CD4-positive, alpha-beta T cell treated with Interleukin-4 for 4 hours (primary cell): ENCODE measurements at places on chromosomes 6 and 20.
A peak's percentile ranks its signal among the peaks of the same experiment; 100 is the strongest.

GRCh38 chr6:133017581-133017980, 203.2 kb downstream of the RPS12 start:
- DNase-seq = no peak

GRCh38 chr6:141394125-141394536, 738.6 kb upstream of the GJE1 start:
- DNase-seq = no peak

- DNase-seq = no peak
These were observed 230.3 kb downstream of the IBTK start for GRCh38 chr6:82017288-82017687.

- no peak for DNase-seq
These were observed 28.3 kb downstream of the RPP40 start for GRCh38 chr6:4975506-4975905.

DNA sequence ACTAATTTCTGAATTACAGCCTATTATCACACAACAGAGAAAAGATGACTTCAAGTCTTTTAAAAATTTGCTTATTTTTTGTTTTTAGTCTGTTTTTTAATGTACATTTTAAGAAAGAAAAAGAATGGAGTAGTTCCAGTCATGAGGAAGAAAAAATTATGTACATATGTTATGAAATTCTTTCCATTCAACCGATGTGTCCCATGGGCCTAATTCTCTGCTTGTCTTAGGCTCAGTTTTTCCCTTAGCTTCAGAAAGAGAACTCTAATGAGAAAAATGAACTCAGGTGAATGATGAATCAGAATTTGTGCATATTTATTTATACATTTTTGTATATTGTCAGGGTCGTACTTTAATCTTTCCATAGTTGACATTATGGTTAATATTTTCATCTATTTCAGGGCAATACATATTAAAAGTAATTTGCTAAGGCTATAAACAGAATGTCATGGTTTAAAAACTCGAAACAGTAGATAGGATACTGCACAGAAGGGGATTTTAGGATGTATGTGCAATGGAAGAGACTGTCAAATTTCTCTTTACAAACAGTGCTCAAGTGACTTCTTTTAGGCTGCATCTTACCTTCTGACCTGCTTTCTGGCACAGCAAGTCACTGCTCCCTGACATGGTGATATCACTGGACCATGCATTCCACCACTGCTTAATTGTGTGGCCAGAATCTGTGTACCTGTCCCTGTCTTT, 153.1 kb downstream of the EPHA7 start:
- DNase-seq = no peak

- no peak for DNase-seq
These were observed 46.3 kb downstream of the OR2B2 start for GRCh38 chr6:27865850-27866356.

GRCh38 chr6:146679386-146679785, 80.6 kb downstream of the ADGB start:
- DNase-seq = no peak

DNA sequence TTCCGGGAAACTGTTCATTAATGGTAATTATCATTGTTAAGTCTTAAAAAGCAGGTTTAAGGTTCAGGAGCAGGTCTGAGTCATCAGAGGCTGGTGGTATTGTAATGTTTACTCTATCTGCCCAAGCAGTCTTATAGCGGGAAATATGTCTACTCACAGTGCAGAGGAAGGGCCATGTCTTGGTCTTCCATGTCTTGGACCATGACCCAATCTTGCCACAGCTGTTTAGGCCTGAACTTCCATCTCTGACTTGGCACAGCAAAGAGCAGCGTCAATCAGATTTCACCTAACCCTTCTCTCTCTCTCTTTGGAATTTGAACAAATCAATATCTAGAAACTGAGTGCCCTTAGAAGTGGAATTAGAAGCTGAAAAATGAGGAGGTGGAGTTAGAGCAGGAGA, 25.8 kb downstream of the SLC2A12 start:
- DNase-seq = no peak

DNA sequence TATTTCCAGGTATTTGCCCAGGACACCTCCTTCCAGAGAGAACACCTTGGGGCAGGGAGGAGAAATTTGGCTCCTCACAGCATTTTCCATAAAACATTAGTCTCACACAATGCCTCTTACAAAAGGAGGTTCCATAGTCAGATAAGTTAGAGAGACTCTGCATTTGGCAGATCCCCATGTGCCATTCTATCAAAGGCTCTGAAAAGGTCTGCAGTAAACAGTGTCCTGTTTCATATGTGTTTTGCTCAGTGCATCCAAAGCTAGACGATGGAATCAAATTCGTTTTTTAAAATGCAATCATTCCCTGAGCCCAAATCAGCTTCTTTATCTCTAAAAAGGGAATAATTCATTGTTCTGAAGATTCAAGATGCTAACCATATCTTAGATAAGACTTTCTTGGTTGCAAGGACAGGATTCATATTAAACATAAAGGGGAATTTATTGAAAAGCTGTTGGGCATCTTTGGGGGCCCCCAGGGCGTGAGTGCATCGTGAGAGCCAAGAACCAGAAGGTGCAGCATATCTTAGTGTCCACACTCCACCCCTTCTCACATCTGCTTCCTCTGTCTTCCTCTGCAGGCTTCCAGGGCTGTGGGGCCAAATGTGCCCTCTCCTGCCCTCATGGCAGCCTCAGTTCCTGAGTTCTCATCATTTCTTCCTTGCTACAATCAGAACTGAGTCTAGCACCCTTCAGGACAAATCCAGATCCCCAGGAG, 41.4 kb upstream of the MLN start:
- no peak for DNase-seq

DNA sequence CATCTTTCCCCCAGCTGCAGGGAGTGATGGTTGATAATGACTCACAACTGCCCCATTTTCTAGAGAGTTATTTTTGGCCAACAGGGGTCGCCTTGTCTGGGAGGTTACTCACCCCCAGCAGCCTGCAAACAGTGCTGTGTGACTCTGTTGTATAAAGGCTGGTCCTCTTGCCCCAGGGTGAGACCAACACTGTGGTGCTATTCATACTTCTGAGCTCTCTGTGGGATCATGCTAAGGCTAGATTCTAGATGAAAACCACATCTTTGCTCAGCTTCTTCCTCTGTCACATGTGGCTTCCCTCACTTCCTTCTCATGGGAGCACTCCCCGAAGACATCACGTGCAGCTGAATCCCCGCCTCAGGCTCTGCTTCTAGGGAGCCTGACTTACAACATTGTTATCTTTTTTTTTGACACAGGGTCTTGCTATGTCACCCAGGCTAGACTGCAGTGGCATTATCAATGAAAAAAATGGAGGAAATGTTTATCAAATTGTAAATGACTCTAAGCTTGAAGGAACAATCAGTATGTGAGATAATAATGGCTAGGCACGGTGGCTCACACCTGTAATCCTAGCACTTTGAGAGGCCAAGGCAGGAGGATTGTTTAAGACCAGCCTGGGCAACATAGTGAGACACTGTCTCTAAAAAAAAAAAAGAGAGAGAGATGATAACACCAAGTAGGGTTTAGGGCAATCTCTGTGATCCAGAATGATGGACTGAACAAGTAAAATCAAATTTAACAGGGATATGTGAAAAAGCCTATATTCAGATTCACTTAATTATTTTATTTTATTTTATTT, 55.7 kb upstream of the SLC23A2 start:
- DNase-seq = peak; percentile 89

DNA sequence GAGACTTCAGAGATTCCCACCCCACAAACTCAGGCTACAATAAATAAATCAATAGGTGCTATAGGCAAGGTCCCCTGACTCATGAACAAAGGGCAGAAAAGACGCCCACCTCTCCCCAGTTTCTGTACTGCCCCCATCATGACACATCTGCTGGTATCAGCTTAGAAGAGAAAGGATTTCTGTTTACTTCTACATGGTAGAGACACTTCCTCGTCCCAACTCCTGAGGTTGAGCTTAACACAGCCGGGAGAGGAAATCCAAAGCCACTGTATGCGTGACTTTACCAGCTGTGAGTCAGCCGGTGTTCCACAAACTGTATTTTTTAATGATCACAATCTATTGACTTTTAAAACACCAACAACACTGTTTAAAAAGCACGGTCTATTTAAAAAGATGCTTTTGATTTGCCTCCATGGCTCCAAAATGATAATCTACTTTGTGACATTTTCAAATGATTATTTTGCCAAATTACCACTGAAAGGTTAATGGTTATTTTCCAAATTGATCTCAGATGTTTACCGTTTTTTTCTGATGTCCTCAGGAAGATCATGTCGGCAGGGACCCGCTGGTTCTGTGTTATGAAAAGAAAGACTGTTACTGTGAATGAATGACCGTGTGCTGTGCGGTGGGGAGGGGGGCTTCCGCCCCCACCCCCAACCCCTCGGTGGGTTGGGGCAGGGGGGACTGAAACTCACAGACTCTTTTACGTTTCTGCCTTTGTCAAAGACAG, 72.5 kb downstream of the ATP9A start:
- DNase-seq = no peak

DNA sequence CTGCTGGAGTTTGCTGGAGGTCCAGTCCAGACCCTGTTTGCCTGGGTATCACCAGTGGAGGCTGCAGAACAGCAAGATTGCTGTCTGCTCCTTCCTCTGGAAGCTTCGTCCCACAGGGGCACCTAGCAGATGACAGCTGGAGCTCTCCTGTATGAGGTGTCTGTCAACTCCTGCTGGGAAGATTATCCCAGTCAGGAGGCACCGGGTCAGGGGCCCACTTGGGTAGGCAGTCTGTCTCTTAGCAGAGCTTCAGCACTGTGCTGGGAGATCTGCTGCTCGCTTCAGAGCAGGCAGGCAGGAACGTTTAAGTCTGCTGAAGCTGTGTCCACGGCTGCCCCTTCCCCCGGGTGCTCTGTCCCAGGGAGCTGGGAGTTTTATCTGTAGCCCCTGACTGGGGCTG, 96.8 kb upstream of the SLC35F1 start:
- DNase-seq = no peak

GRCh38 chr6:82775361-82775760, 290.3 kb downstream of the UBE3D start:
- DNase-seq = no peak

GRCh38 chr6:37612475-37612874, 85.2 kb downstream of the MDGA1 start:
- no peak for DNase-seq

- DNase-seq = no peak
These were observed 29.9 kb downstream of the UBE2V1 start for GRCh38 chr20:50083034-50083433.

DNA sequence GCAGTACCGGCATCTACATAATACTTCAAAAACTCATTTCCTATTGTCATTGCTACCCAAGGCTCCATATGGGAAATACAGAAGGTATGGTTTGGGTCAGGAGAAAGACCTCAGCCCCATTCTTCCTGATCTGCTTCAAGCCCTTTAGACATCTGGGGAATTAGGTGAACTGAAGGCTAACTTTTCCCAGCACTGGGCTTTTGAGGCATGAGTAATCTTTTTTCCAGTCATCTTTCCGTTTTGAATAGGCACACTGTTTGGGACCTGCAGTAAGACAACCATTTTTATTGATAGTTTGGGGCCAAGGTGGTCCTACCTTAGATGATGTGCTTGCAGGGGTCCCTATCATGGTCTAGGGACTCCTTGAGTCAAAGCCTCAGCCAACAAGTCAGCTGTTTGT, 198.4 kb downstream of the HAO1 start:
- no peak for DNase-seq

GRCh38 chr6:144624716-144625115, 339.6 kb downstream of the UTRN start:
- no peak for DNase-seq

DNA sequence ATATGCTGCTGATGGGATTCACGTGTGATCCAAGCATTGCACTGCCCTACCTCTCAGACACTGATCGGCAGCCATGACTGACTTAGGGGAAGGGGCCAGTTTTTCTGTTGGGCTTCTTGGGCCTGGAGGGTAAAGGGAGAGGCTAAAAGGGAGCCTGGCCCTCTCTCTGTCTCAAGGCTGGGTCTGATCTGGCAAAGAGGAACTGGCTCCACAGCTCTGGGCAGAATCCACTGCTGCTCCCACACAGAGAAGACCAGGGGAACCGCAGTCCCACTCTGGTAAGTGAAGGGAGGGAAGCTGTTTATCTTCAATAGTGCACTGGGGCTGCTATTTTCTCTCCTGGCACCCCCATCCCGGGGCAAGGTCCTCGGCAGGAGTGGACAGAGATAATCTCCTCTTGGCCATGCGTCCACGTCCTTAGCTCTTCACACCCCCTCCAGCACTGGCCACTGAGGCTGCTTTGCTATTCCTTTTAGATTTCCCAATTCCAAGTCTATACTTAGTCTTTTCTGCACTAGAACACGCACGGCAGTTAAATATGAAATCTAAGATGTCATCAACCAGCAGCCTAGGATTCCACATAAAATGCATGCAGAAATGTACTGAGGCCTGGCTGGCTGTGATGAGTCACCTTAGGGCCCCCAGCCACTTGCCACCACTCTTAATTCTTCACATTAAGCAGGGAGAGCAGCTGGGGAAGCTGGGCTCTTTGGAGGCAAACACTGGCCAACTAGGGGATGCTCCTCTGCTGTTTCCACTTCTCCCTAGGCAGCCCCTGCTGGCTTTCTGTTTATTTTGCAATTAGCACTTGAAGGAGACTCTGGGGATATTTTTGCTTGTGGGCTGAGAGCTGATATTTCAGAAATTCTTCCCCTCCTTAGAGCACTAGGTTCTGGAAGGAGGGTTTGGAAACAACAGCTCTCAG, 87.8 kb upstream of the ARMC2 start:
- DNase-seq = no peak

GRCh38 chr20:44370639-44371218, 15.2 kb downstream of the HNF4A start:
- no peak for DNase-seq

- DNase-seq = no peak
These were observed 56.2 kb downstream of the GFOD1 start for GRCh38 chr6:13431059-13431656.

- DNase-seq = no peak
These were observed 9.8 kb downstream of the RAET1E start for GRCh38 chr6:149888093-149888492.

DNA sequence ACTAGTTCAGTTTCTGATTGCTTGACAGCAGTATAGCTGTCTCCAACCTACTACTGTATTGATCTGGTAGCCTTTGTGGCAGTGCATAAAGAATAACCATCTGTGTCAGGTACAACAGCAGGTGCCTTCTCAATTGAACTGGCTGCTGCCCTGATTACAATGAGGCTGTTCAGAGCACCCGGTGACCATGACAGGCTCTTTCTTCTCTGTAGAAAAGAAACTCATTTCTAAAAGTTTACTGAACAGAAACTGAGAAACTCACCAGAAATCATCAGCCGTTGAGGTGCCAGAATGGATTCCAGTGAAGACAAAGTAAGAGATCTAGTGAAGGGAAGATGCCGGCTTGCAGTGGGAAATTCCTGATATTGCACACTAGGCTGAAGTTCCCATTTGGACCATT, 954.4 kb downstream of the PHF3 start:
- DNase-seq = no peak

GRCh38 chr6:13718123-13718458, 6.5 kb upstream of the RANBP9 start:
- no peak for DNase-seq

- DNase-seq = no peak
These were observed 46.0 kb upstream of the TRAM2 start for GRCh38 chr6:52622810-52623209.

GRCh38 chr6:136037242-136037875, 185.9 kb downstream of the PDE7B start:
- no peak for DNase-seq
